ENCODE measurements at places on chromosomes 1 and 21.

GRCh38 chr1:188641566-188642211 lies 1812.9 kb downstream of the PLA2G4A start:
- DNase-seq: no peak
- no peaks in the 10 kb centered on the region for H3K4me1 ChIP-seq
- H3K27me3 ChIP-seq: no peaks in the 10 kb centered on the region
- H3K36me3 ChIP-seq: no peaks in the 10 kb centered on the region
- no peak overlapping the region for H3K27ac ChIP-seq

GRCh38 chr1:196366817-196367495 lies 241.3 kb downstream of the KCNT2 start:
- DNase-seq: no peak
- no peaks in the 10 kb centered on the region for H3K27me3 ChIP-seq
- no peak overlapping the region for H3K4me3 ChIP-seq
- no peaks in the 10 kb centered on the region for H3K4me1 ChIP-seq
- H3K36me3 ChIP-seq: no peaks in the 10 kb centered on the region

GRCh38 chr1:10048601-10049000 lies 15.8 kb downstream of the UBE4B start:
- peak overlapping the region; percentile 83 for H3K27ac ChIP-seq
- H3K27me3 ChIP-seq: no peaks in the 10 kb centered on the region
- no peak for DNase-seq
- no peak overlapping the region for H3K4me3 ChIP-seq

GRCh38 chr21:37642493-37642892 lies 273.8 kb downstream of the KCNJ6 start:
- no peak overlapping the region for H3K4me3 ChIP-seq
- no peak for DNase-seq
- peaks cover 15% of the 10 kb centered on the region for H3K4me1 ChIP-seq
- H3K27me3 ChIP-seq: no peaks in the 10 kb centered on the region
- no peaks in the 10 kb centered on the region for H3K36me3 ChIP-seq

GRCh38 chr1:73901738-73902137 lies 296.2 kb downstream of the LRRIQ3 start:
- H3K4me3 ChIP-seq: no peak overlapping the region
- H3K27me3 ChIP-seq: no peaks in the 10 kb centered on the region
- no peak for DNase-seq

- no peaks in the 10 kb centered on the region for H3K27me3 ChIP-seq
- DNase-seq: no peak
- H3K27ac ChIP-seq: no peak overlapping the region
- no peaks in the 10 kb centered on the region for H3K4me1 ChIP-seq
- no peaks in the 10 kb centered on the region for H3K36me3 ChIP-seq
- no peak overlapping the region for H3K4me3 ChIP-seq
These were observed 124.8 kb upstream of the AJAP1 start for GRCh38 chr1:4529446-4530165.

GRCh38 chr1:201656311-201657032 lies 117.5 kb downstream of the NAV1 start:
- DNase-seq: no peak
- H3K4me3 ChIP-seq: no peak overlapping the region
- H3K4me1 ChIP-seq: peaks cover 5% of the 10 kb centered on the region
- H3K27ac ChIP-seq: no peak overlapping the region

- no peaks in the 10 kb centered on the region for H3K4me1 ChIP-seq
- no peaks in the 10 kb centered on the region for H3K27me3 ChIP-seq
- H3K27ac ChIP-seq: no peak overlapping the region
These were observed 13.6 kb downstream of the ZYG11B start for GRCh38 chr1:52739699-52740467.

DNA sequence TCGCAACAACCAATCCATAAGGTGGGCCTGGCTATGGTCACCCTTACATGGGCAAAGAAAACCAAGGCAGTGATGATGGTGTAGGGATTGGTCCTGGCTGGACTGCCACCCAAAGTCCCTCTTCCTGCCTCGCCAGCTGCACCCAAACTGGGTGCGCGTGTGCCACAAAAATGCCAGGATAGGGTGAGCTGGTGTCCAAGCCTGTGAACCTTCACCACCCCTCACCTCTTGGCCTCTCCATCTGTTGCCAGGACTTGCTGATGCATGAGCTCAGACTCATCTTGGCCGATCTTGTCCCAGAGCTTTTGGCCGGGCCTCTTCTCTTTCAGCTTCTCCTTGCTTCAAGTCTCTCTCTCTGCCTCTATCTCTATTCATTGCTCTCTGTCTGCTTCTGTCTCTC lies 41.8 kb downstream of the FOXD2 start:
- no peak overlapping the region for H3K4me3 ChIP-seq
- H3K27ac ChIP-seq: no peak overlapping the region
- DNase-seq: no peak
- H3K27me3 ChIP-seq: no peaks in the 10 kb centered on the region

DNA sequence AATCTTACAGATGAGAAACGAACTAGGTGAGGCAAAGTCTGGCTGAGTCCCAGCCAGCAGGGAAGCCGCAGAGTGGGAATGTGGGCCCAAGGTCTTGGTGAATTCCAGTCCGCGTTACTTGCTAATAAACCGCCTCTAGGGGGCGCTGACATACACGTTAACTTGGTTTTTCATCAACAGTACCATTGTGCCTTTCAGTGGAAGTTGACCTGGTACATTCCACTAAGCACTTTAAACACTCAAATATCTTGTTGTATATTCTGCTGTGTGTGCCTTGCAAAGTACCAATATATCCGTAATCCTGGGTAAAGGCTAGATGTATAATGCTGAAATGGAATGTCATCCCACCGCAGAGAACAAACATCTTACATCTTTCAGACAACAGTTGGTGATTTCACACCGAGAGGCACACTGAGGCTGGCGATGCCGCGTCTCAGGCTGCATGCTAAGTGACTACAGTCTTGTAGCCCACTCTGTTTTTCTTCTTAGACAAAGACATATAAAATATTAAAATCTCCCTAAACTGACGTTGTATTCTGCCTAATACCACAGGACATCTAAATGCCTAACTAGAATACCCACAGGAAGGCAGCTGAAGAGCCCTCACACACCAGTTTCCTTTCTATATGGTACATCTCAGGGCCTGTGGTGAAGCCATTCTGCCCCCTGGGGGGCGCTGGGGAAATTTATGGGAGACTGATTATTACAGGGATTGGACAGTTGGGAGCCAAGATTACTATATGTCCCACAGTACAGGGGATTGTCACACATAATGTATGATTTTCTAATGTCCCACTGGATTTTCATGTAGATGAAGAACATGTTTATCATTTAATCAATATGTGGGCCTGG lies 49.2 kb upstream of the C1orf198 start:
- no peaks in the 10 kb centered on the region for H3K27me3 ChIP-seq
- H3K4me1 ChIP-seq: no peaks in the 10 kb centered on the region
- peaks cover 85% of the 10 kb centered on the region for H3K36me3 ChIP-seq

GRCh38 chr21:27129215-27129614 lies 162.3 kb upstream of the ADAMTS5 start:
- no peak overlapping the region for H3K27ac ChIP-seq
- no peaks in the 10 kb centered on the region for H3K27me3 ChIP-seq
- H3K36me3 ChIP-seq: no peaks in the 10 kb centered on the region
- DNase-seq: no peak
- H3K4me3 ChIP-seq: no peak overlapping the region

DNA sequence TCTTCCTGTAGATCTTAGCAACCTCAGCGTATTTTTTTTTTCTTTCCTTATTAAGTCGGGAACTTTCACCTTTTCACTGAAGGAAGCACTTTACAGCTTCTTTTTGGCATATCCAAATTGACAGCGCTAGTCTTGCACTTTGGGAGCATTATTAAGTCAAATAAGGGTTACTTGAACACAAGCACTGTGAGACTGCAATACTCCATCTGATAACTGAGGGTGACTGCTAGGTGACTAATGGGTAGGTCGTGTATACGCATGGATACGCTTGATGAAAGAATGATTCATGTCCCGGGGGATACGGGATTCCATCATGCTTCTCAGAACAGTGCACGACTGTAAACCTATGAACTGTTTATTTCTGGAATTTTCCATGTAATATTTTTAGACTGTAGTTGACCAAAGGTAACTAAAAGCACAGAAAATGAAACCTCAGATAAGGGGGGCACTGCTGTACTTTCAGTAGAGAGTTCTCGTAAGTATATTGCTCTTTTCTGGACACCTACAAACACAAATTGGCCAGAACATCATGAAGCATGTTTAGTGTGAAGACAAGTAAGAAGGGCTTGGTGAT lies 364.7 kb downstream of the SMYD3 start:
- H3K27ac ChIP-seq: no peak overlapping the region
- no peak overlapping the region for H3K4me3 ChIP-seq
- H3K27me3 ChIP-seq: no peaks in the 10 kb centered on the region
- no peaks in the 10 kb centered on the region for H3K36me3 ChIP-seq
- peaks cover 12% of the 10 kb centered on the region for H3K4me1 ChIP-seq

GRCh38 chr21:39386194-39386593 lies 37.3 kb upstream of the HMGN1 start:
- peaks cover 57% of the 10 kb centered on the region for H3K4me1 ChIP-seq
- H3K27ac ChIP-seq: peak overlapping the region; percentile 87
- H3K36me3 ChIP-seq: no peaks in the 10 kb centered on the region
- no peak for DNase-seq
- H3K4me3 ChIP-seq: peak overlapping the region; percentile 43

- no peak overlapping the region for H3K27ac ChIP-seq
- no peaks in the 10 kb centered on the region for H3K27me3 ChIP-seq
- no peak for DNase-seq
- H3K36me3 ChIP-seq: no peaks in the 10 kb centered on the region
- H3K4me1 ChIP-seq: no peaks in the 10 kb centered on the region
These were observed 16.2 kb upstream of the RNPC3 start for GRCh38 chr1:103509250-103509649.

DNA sequence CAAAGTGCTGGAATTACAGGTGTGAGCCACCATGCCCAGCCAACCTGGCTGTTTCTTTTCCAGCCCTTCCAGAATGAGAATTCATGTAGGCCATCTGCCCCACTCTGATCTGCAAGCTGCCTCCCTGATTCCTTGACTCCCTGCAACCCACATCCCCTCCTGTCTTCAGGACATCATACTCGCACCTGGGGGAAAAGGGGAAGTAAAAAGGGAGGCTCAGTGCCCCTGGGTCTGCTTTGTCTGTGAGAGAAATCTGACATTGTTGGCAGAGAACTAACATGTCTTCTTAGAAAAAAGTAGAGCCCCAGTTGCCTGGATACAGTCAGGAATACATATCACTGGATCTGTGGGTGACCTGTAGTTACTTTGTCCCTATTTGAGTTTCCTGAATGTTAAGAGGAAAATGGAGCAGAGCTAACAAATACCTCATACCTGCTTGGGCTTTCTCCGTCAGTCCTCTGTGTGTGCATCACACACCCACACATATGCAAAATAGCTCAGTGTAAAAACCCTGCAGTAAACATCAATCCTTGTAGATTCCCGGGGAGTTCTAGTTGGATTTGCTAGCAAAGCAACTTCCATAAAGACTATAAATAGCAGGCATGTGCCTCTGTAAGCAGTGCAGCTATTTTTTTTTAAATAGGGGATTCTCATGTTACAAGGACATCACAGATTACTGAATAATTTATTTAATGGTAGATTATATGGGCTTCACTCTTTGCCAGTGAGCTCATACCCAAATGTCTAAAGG lies 62.9 kb downstream of the TEX35 start:
- no peaks in the 10 kb centered on the region for H3K4me1 ChIP-seq
- H3K27ac ChIP-seq: no peak overlapping the region
- H3K27me3 ChIP-seq: no peaks in the 10 kb centered on the region
- H3K36me3 ChIP-seq: no peaks in the 10 kb centered on the region

GRCh38 chr1:157147906-157148700 lies 9.9 kb upstream of the ETV3 start:
- no peaks in the 10 kb centered on the region for H3K36me3 ChIP-seq
- H3K4me3 ChIP-seq: no peak overlapping the region
- H3K27me3 ChIP-seq: no peaks in the 10 kb centered on the region
- H3K27ac ChIP-seq: peak overlapping the region; percentile 70
- no peak for DNase-seq

DNA sequence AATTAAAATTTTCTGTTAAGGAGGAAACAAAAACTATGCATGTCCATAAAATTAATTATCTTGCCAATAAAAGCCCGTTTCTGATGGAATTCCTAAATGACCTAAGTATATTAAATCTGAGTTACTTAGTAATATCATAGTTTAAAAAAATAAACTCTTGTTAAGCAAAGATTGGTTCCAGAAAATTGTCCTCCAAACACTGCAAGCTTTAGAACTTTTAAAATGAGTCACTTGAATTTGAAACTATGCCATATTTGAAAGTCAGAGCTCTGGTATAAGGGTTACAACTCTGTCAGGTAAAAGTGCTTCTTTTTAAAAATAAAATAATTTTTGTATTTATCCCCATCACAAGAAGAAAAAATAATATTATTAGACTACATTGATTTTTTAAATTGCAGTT lies 409.5 kb downstream of the PLPP3 start:
- H3K27ac ChIP-seq: no peak overlapping the region
- no peak for DNase-seq
- no peaks in the 10 kb centered on the region for H3K4me1 ChIP-seq
- no peak overlapping the region for H3K4me3 ChIP-seq

Measured in esophagus squamous epithelium (tissue), 5 donors.